Ovary (tissue), 10 donors: ENCODE measurements at places on chromosomes 4 and X. TPM values are rescaled to one million over a fixed set of nuclear protein-coding genes. Genes with fewer than 3 reads are reported as not detected.

DNA sequence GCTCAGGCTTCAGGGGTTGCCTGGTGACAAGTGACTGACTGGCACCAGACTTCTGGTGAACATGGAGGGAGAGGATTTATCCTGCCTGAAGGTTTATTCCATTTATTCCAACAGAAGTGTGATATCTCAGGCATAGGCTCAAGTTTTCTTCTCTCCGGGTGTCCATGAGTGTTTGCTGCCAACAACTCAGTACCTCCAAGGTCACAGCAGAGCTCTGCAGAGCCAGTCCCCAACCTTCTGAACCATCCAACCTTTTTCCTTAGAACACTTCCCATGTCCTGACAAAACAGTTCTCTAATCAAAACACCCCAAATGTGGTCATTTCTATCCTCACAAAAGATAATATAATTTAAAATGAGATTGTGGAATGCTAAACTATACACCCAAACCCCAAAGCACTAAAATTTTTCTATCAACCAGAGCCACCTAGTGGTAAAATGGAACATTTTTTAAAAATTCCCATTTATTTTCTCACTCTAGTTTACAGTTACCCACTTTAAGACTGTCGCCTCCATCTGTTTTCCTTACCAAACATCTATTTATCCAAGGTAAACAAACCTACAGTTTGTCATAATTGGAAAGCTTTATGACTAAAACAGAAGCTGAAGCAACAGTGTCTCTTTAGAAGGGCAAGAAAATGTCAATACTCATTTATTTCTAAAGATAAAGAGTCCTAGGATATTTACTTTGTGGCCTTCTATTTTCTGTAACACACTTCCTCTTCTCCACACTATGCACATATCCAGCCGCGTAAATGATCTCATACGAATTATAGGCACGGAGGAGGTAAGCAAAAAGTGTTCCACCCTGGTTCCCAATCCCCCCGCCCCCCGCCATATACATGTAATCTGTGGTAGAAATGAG is 39.5 kb downstream of the TMEM154 start:
- DNase-seq, result no peak

- DNase-seq, result no peak
Observed at GRCh38 chr4:93018806-93019205, 715.0 kb downstream of the GRID2 start.

DNA sequence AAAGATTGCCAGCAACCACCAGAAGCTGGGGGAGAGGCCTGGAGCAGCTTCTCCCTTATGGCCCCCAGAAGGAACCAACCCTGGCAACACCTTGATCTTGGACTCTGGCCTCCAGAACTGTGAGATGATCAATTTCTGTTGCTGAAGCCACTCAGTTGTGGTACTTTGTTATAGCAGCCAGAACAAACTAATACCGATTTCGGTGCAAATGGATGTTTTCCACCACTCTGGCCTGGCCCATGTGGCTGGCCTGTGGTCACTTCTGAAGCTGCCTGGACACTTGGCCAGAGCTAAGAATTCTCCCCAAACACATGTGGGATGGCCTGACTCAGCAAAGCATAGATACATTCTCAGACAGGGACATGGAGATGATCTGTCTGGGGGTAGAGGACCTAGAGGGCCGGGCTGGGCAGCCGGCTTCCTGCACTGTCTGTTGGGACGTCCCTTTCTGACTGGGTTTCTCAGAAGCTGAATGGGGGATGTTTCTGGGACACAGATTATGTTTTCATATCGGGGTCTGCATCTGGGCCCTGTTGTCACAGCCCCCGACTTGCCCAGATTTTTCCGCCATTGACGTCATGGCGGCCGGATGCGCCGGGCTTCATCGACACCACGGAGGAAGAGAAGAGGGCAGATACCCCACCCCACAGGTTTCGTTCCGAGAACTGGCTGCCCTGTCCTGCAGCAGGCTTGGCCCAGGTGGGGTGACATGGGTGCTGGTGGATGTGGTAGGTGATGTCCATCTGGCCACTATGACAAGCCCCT is 4.1 kb downstream of the FOXP3 start:
- DNase-seq, result no peak

DNA sequence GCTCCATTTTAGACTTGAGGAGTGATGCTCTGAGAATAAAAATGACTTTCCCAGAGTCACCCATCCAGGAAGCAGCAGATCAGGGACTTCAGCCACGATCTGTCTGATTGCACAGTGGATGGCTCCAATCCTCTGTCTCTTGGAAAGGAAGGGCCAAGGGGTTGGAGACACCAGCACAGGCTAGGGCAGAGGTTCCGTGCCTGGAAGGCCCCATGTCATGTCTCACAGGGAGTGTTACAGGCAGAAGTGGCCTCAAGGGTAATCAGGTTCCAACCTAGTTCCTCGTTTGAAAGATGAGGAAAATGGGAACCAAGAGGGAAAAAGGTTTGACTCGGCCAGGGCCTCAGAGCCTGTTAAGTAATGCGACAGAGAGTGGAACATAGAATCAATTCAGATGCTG is 160.0 kb downstream of the EFNB1 start:
- DNase-seq, result no peak

DNA sequence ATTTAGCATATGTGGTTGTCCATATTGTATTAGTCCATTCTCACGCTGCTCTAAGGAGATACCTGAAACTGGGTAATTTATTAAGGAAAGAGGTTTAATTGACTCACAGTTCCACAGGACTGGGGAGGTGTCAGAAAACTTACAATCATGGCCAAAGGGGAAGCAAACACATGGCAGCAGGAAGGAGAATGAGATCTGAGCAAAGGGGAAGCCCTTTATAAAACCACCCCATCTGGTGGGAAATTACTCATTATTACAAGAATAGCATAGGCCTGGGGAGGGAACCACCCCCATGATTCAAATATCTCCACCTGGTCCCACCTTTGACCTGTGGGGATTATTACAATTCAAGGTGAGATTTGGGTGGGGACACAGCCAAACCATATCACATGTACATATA is 122.6 kb upstream of the ANK2 start:
- no peak for DNase-seq

DNA sequence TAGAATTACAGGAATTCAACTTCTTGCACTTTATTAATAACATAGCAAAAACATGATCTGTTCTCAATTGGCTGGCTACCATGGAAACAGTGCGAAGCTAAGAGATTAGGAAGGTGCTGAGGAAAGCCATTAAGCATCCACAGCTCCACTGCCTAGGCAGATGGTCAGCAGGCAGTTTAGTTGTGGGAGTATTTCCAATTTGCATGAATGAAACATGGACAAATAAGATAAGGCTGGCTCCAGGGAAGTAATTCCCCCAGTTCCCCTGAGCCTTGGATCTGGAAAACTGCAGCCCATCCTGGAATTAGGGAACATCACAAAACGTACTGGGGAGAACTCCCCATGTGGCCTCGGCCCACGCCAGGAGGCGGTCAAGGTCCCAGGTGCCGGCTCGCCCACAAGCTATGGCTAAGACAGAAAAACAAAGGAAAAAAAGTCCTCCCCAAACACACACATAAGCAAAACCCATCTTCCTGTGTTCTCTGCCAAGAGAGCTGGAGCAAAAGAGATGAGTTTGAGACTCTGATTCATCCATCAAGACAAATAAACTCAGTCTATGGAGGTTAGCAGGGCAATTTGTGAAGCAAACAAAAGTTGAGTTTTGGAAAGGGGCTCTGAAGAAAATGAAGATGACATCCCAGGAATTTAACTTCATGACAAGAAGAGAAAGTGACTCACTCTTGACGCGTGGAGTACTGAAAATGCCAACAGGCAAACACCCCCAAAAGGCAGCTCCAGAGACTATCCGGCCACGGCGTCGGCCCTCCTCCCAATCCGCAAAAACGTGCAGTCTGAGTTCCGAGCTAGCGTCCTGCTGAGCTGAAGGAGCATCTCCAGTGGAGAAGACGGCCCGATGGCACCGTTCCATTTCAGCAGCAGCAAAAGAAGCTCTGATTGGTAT is 45.1 kb downstream of the IGFBP7 start:
- DNase-seq, result peak; percentile 76

DNA sequence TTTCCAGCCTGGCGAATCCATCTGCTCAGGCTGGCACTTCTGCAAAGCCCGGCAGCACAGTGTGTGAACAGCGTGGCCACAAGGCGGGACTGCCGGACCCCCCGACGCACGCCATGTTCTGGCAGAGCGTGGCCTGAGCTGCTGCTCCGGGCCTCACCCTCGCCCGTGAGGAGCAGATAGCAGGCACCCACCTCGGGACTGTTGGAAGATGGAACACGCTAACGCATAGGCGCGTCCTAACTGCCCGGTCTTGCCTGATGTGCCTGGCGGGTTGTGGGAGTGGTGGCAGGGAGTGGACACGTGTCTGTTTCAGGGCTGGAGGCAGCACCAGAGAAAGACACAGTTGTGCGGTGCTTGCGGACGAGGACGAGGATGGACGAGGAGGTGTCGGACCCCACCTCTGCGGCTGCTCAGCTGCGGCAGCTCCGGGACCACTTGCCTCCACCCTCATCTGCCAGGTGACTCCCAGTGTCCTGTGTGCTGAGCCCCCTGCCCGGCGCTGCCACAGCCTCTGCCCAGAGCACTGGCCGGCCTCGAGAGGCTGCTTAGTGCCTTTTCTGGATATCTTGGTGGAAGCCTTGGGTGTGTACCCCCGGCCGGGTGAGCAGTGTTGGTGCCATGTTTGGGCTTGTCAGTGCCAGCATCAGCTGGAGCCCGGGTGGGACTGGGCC is 28.2 kb downstream of the UVSSA start:
- DNase-seq, result no peak

DNA sequence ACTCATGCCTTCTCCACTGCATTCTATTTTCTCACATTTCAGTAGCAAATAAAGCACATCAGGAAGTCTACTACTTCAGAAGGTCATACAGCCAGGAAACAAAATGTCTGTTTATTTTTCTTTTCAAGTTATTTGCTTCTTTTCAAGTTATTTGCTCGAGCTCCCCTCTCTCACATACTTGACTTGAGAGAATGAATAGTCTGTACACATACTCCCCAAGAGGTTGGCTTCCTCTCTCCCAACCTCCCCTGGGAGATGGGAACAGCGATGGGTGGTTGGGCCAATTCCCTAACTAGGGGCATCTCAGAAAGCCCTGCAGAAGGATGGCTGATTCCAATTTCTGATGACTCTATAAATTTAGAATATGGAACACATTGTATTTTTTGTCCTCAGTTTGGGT is 64.7 kb upstream of the PTPN13 start:
- no peak for DNase-seq

DNA sequence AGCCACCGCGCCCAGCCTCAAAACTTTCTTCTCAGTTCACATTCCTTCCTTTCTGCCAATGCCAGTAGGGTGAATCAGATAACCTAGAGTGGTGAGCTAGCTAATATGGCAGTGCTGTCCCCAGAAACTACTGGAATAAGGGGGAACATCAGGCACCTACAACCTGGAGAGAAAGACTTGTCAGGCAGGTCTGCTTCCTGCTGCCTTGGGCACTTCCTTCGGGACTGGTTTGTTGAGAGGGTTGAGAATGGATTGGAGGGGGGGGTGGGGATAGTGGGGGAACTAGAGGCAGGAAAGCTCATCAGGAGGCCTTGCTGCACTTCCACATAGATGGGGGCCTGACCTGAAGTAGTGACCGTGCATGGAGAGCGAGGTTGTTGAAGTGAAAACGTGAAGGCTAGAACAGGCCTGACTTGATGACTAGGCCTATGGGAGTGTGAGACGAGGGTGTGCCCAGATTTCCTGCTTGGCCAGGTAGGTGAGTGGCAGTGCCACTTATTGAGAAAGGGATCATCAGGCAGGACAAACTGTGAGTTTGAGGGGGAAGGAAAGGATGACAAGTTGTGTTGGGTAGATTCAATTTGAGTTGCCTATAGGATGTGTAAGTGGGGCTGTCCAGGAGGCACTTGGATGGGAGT is 33.4 kb downstream of the SLC25A5 start:
- DNase-seq, result no peak

The VSIG4 gene
- polyA plus RNA-seq, result 92.5 TPM

The HSFX1 gene
- 3.2 TPM for polyA plus RNA-seq
